ENCODE measurements at places on chromosomes 16 and 17.

DNA sequence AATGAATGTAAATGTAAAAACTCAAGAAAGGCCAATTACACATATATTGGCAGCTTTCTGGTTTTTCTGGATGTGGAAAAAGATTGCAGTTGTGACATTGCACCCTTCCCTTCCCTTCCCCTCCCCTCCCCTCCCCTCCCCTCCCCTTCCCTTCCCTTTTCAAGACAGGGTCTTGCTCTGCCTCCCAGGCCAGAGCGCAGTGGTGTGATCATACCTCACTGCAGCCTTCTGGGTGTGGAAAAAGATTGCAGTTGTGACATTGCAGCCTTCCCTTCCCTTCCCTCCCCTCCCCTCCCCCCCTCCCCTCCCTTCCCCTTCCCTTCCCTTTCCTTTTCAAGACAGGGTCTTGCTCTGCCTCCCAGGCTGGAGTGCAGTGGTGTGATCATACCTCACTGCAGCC is 41.7 kb downstream of the PIK3R5 start:
- DNase-seq: no peak

- DNase-seq: no peak
Observed at GRCh38 chr17:45977506-45977824, 21.6 kb upstream of the STH start.

GRCh38 chr17:39634384-39634871 is 2.5 kb upstream of the STARD3 start:
- DNase-seq: peak; percentile 57

DNA sequence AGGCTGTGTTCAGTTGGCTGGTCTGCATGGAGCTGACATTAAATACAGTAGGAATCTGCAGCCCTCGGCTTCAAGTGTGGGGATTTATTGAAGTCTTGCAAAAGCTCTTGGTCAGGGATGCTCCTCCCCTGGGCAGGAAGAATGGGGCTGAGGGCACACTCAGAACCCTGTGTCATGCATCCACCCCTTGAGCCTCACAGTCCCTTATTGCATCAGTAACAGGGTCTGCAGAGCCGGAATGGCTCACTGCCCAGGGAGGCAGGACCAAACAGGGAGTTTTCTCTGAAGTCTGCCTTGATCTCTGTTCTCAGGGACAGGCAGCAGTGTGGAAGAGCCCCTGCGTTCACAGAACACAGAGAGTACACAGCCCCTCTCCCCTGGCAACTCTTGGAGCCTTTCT is 216.8 kb downstream of the ENGASE start:
- no peak for DNase-seq

GRCh38 chr17:34858591-34859565 is 102.4 kb downstream of the CCT6B start:
- no peak for DNase-seq

GRCh38 chr16:54240271-54241129 is 46.1 kb downstream of the IRX3 start:
- DNase-seq: no peak

- no peak for DNase-seq
Observed at GRCh38 chr17:76841776-76842405, 26.3 kb upstream of the MGAT5B start.

- no peak for DNase-seq
Observed at GRCh38 chr16:77669057-77669456, 53.3 kb upstream of the NUDT7 start.

DNA sequence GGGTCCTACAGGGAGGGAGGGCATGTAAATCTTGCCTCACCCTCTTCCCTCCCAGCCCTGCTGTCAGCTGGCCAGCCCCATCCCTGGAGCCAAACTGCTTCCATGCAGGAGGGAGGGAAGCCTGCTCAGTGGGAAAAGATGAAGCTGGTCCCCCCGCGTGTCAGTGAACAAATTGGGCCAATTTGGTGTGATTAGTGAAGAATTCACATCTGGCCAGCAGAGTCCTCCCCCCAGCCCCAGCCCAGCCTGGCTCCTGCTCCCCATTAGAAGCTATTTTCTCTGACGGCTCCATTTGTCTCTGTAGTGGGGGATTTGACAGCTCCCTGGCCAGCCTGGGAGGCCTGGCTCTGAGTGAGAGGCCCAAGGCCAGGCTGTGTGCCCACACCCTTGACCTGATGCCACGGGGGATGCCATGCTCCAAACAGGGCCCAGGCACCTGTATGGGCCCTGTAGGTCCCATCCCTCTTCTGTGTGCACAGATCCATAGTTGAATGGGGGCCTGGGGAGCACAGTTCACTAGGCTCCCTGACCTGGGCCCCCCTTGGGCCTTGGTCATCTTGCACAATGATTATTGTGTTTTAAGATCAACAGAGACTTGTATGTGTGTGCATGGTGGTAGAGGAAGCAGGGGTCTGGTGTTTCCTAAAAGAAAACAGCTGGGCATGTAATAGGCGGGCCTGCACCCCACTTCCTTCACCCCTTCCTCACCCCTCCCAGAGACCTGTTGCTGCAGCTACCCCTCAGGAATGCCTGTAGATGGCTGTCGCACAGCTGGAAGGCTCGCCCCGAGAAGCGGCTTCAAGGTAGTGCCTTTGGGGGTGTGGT is 50.7 kb upstream of the TAC4 start:
- no peak for DNase-seq

GRCh38 chr16:56356276-56357240 is 68.8 kb downstream of the AMFR start:
- peak; percentile 76 for DNase-seq

DNA sequence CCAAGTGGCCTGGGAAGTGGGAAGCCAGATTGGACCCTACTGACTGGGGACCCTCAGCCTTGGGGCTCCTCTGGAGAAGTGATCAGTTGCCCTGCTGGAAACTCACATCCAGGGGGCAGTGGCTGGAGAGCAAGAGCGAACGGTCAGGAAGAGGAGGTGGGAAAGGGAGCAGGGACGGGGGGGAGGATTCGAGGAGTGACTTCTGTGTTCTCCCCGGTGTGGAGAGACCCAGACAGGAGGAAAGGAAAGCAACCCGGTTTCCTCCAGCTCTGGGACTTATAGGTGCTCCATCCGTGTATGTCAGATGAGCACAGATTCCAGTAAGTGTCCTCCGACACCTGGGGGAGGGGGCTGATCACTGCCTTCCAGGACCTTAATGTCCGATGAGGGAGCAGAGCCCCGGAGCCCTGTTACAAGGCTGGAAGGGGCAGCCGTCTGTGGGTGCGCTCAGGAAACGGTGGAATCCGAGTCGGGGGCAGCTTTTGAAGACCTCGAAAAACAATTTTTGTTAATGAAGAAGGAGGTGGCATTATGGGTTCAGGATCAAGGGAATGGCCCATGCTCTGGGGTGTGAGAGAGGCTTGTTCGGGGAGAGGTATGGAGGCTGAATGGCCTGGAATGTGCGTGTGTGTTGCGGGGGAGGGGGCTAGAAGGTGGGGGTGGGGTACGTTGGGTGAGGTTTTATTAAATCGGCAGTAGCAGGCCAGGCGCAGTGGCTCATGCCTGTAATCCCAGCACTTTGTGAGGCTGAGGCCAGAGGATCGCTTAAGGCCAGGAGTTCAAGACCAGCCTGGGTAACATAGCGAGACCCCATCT is 34.8 kb upstream of the NDRG4 start:
- no peak for DNase-seq
